ENCODE measurements at places on chromosomes 4 and X.

DNA sequence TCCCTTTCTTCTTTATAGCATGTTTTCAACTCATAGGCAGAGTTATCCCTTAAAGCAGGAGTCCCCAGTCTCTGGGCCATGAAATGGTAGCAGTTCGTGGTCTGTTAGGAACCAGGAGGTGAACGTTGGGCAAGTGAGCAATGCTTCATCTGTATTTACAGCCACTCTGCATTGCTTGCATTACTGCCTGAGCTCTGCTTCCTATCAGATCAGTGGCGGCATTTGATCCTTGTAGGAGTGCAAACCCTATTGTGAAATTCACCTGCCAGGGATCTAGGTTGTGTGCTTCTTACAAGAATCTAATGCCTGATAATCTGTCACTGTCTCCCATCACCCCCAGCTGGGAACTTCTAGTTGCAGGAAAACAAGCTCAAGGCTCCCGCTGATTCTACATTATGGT, 39.8 kb downstream of the DTHD1 start:
- DNase-seq: no peak

- peak; percentile 76 for DNase-seq
These were observed 53.8 kb upstream of the OTUD4 start for GRCh38 chr4:145234091-145234706.

DNA sequence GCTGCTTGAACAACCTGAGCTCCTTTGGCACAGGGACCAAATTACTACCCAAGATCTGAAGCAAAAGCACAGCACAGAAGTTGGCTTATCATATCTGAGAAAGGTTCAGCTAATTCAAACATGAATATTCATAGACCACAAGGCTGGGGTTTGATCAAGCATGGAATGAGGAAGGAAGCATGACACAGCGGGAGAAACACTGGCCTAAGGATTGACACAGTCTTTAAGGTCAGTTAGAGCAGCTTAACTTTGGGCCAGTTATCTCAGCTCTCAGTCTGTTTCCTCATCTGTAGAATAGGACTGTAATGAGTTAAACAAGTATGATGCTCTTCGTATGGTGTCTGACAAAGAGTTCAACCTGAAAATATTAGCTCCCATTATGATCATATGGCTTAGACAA, 88.5 kb upstream of the CBR4 start:
- DNase-seq: no peak

GRCh38 chr4:89438102-89438831, 130.7 kb upstream of the GPRIN3 start:
- peak; percentile 52 for DNase-seq

DNA sequence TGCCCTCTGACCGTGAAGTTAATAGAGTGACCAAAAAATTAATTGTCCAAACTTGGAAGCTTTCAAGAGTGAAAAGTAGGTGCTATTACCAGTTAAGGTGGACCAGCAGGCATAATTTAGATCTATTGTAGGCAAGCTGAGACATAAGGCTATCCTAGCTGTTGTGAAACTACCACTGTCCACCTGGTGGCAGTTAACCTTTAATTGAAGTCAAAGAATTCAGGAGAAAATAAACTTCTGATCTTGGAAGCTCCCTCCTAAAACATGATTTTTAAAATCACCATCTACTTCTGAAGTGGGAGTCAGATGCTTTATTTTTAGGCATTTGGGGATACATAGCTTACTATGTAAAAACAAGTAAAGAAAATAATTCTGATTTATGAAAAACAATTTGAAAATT, 636.3 kb upstream of the HTR2C start:
- DNase-seq: peak; percentile 0

DNA sequence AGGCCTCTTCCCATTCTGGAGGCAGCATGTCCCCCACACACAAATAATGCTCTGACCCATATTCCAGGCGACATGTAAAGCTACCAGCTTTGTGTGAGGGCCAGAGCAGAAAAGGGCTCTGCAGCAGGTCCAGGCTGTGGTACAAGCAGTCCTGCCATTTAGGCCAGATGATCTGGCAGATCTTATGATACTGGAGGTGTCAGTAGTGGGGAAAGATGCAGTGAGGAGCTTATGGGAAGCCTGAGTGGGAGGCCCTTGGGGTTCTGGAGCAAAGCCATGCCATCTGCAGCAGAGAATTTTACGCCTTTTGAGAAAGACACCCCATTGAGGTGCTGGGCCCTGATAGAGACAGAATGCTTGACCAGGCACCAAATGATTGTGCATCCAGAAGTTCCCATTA, 7.7 kb downstream of the SYN1 start:
- no peak for DNase-seq

DNA sequence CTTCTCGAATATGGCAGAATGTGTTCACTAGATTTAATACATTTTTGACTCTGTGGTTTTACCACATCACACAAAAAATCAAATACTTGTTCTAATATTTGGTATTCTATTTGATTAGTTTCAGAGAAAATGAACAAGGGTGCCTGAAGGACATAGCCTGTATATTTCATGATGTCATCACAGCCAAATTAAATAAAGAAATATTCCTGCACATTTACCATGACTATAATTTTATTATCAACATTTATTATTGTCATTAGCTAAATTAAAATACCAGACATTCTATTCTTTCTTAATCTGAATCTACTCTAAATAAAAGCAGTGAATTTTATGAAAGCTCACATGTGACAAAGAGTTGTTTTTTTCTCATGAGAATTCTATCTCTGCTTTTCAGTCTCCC, 980.5 kb downstream of the PCDH18 start:
- no peak for DNase-seq

- DNase-seq: no peak
These were observed 165.0 kb downstream of the SPIN4 start for GRCh38 chrX:63186137-63186536.

GRCh38 chr4:125313497-125313896, 1.3 kb upstream of the FAT4 start:
- DNase-seq: peak; percentile 57

- DNase-seq: no peak
These were observed 1532.4 kb upstream of the TENM3 start for GRCh38 chr4:180710628-180711337.

DNA sequence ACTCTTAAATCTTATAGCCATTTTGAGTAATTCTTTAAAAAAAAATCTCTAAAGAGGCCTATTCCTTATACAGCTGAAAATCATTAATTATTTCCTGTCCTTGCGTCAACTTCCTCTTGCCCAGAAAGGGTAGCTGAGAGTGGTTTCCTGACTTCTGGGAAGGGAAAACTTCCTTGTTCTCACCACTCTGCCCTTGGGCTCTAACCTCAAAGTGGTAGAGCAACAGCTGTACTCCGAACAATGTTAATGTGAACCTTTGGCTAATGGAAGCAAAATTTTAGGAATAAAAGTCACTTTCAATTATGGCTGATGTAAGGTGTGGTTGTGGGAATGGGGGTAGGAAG, 15.3 kb downstream of the KLHL2 start:
- no peak for DNase-seq

- no peak for DNase-seq
These were observed 548 bp downstream of the TLR1 start for GRCh38 chr4:38803833-38804653.

- no peak for DNase-seq
These were observed 1.2 kb upstream of the SSX3 start for GRCh38 chrX:48357681-48358080.

GRCh38 chr4:149135062-149135461, 680.6 kb downstream of the IQCM start:
- DNase-seq: no peak

- DNase-seq: peak; percentile 52
These were observed 56.6 kb upstream of the SLC6A14 start for GRCh38 chrX:116379854-116380253.

GRCh38 chr4:108881190-108881589, 118.3 kb upstream of the ETNPPL start:
- peak; percentile 6 for DNase-seq

- no peak for DNase-seq
These were observed 229.6 kb upstream of the AGTR2 start for GRCh38 chrX:115940888-115941332.

DNA sequence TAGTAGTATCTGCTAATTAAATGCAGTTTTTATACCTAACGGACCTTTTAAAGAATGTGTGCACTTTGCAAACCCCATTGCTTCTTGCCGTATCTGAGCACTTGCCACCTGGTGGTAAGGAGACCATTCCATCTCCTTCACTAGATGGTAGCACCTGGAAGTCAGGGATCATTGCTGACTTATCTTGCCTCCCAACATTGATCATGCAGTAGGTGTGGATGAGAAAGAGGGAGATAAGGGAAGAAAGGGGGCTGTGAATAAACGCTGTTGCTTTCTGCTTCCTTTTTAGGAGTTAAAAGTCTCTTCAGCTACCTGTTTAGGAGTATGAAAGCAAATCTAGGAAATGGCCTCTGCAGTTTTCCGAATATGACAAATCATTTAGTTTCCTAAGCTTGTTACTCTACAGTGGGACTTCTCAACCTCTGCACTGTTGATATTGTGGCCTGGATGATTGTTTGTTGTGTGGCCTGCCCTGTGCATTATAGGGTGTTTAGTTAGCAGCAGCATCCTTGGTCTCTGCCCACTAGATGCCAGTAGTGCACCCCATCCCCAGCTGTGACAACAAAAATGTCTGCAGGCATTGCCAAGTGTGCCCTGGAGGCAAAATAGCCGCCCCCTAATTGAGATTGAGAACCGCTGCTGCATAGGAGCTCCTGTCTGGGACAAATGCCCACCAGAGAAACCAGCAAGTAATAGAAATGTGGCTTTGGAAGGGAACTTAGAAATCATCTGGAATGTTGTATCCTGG, 38.8 kb downstream of the GAB1 start:
- DNase-seq: no peak

DNA sequence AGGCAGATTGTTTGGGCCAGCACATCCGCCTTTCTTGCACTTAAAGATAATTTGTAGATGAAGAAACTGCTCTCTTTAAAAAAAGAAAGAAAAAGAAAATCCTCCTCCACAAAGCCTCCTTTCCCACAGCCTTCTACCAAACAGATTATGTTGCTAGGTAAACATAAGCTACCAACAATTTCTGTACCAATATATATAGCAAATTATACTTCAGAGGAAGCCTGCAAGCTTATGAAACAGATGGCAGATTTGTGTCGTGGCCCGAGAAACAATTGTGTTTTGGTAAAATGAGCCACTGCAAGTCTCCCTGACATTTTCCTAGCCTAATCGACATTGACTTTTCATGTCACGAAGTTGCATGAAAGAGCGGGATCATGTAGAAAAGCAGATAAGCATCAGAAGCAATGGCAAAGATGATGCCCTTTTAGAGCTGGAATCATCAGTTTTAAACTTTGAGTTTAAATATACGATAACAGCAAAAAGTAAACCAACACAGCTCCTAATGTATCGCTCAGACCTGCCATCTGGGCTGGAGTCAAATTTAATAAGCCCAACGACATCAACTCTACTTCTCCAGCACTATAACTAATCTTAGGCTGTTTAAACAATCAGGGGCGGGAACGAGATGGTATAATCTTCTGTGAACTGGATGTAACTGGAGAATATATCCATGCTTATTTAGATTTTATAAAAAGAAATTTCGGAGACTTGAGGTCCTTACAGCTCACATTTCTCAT, 94.9 kb upstream of the PLAC1 start:
- DNase-seq: no peak

GRCh38 chr4:186190581-186191199, 677 bp upstream of the CYP4V2 start:
- DNase-seq: peak; percentile 36

DNA sequence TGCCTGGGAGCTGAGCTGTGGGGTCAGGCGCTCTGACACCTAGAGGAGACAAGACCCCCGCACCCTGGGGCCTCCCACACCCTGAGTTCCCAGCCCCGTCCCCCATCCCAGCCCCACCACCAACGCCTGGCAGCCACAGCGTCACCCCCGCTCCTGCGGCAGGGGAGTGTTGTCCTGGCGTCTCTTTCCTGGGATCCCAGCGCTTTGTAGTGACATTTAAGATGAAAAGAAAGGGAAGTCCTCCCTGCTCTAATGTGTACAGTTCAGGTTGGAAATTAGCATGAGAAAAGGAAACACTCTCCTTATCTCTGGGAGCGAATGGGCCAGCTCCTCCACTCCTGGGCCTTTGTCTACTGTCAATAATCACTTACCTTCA, 112.1 kb downstream of the FAM53A start:
- DNase-seq: no peak

- no peak for DNase-seq
These were observed 270.6 kb upstream of the GK2 start for GRCh38 chr4:79678472-79679202.

- no peak for DNase-seq
These were observed 13.6 kb downstream of the PDCL2 start for GRCh38 chr4:55578341-55579010.

- DNase-seq: no peak
These were observed 5.1 kb upstream of the CXCL8 start for GRCh38 chr4:73735231-73735630.

DNA sequence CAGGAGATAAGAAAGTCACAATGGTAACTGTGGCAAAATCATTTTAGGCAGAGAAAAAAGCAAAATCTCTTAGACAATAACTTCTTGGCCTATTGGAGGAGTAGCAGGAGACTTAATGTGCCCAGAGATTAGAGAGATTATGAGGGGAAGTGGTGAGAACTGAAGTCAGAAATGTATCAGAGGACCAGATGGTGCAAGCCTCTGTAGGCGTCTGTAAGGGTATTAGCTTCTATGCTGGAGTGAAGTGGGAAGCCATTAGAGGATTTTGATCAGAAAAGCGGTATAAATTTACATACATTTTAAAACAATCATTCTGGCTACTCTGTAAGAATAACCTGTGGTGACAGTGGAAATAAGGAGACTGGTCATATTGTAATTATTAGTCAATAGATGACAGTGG, 236.7 kb downstream of the FAT4 start:
- DNase-seq: no peak

DNA sequence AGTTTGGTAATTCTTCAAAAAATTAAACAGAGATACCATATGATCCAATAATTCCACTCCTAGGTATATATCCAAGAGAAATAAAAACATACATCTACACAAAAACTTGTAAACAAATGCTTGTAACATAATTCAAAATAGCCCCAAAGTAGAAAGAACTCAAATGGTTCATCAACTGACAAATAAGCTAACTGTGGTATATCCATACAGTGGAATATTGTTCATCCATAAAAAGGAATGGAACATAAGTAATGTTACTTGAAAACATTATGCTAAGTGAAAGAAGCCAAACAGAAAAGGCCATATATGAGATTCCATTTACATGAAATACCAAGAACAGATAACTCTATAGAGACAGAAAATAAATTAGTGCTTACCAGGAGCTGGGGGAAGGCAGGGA, 13.4 kb downstream of the RBBP7 start:
- DNase-seq: no peak

All from RWPE1 (cell line).